Fibroblast of lung (primary cell): ENCODE measurements at places on chromosomes 4 and X. TPM values are rescaled to one million over a fixed set of nuclear protein-coding genes. Genes with fewer than 3 reads are reported as not detected.

The TBC1D9 gene
- 17.3 and 18.6 TPM in 2 replicates for polyA plus RNA-seq

The HELT gene
- not detected in 2 replicates for polyA plus RNA-seq

The FAM47A gene
- not detected in 2 replicates for polyA plus RNA-seq

The GUCY1A1 gene
- polyA plus RNA-seq: 0.52 and 8.1 TPM in 2 replicates

The GABRQ gene
- polyA plus RNA-seq: 0.02 TPM in 1 of 2 replicates, not detected in the other

The ARSD gene
- 7.5 and 9.1 TPM in 2 replicates for polyA plus RNA-seq

The MAGEA2 gene
- not detected in 2 replicates for polyA plus RNA-seq

The TMPRSS11A gene
- polyA plus RNA-seq: not detected in 2 replicates
